ENCODE measurements at places on chromosomes 7 and 10.

DNA sequence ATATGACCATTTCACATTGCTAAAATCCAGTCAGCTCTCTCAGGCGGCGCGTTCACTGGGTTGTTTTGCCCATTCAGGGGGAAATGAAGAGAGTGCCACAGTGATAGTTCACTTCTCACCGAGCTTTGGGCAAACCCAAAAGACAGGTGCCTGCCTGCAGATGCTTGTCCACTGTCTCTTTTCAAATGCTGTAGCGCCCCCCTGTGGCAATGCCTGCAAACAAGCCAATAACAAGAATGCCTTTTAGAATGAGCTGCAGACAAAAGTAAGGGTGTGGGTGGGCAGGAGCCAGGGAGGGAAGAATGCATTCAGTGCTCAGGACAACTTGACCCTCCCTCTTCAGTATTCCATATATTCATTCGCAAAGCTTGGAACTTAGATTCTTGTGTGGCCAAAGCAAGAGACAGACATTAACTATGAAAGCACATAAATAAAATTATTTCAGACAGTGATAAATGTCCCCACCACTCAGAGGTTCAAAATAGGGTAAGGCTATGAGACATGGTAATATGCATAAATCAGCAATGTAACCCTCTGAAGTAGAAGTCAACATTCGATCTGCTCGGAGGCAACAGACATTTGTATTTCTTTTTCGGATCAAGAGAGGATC lies 86.9 kb downstream of the JAZF1 start:
- peak; percentile 62 for DNase-seq

DNA sequence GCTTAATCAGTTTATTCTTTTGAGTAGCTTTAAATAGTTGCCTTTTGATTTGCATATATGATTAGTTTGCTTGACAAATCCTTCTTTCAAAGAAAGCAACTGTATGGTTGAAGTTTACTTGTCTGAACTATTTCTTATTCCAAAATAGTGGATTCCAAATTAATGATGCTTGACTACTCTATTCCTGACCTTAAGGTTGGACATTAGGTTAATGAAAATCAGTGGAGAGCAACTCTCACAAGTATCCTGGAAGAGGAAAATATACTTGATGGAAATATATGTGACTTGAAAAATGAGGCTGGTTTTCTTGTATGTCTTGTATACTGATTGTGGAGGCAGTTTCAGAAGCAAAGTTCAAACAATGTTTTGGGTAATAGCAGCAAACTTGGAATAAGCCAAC lies 369.2 kb upstream of the PODXL start:
- DNase-seq: no peak

DNA sequence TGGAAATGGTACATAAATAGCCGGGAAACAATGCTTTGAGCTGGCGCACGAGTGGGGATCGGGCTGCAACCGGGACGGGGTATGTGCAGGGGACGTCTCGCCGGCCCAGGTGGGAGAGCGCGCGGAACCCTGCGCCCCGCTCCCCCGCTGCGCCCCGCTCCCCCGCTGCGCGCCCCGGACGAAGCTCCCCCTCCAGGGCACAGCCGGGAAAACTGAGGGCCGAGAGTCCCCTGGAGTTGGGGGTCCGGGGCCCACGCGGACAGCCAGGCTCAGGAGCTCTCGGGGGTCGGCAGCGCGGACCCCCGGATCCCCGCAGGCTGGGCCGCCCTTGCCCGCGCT lies 514 bp downstream of the RADIL start:
- DNase-seq: no peak

GRCh38 chr10:99279626-99280111 lies 44.0 kb upstream of the HPSE2 start:
- DNase-seq: no peak

DNA sequence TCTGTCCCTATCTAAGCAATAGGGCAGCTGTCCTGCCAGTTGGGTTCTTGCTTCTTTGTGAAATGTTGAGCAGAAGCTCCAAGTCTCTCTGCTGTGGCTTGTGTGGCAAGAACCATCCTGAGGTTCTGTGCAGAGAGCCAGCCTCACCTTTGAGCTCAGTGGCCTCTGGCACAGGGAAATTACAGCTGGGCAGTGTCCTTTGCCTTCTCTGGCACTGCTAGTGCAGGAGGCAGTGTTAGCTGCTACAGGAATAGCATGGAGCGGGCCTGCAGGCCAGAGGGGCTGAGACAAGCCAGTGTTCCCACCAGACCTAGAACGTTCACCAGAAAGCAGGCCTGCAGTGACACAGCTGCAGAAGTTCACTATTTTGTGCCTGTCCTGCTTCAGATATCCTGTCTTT lies 1.8 kb downstream of the PRXL2A start:
- DNase-seq: no peak

GRCh38 chr7:87886875-87887274 lies 10.6 kb downstream of the DBF4 start:
- DNase-seq: no peak

DNA sequence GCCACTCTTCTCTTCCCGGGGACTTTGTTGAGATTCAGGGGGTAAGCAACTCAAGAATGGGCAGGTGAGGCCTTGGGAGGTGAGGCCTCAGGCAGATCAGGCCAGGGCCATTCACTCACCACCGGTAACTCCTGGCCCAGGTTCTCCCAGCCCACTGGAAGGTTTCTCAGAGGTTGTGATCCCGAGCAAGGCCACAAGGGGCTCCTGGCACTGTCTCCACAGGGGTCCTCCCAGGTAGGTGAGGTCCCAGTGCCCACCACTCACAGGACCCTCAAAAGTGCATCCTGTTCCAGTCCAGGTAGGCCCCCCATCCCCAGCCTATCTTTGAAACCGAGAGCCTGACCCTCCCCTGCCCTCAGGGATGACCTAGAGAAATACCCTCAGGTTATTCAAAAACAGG lies 236.1 kb downstream of the BUB3 start:
- DNase-seq: no peak

- no peak for DNase-seq
These were observed 272.4 kb downstream of the USP6NL start for GRCh38 chr10:11339013-11339412.

GRCh38 chr7:43612128-43612527 lies 29.2 kb downstream of the STK17A start:
- DNase-seq: no peak

DNA sequence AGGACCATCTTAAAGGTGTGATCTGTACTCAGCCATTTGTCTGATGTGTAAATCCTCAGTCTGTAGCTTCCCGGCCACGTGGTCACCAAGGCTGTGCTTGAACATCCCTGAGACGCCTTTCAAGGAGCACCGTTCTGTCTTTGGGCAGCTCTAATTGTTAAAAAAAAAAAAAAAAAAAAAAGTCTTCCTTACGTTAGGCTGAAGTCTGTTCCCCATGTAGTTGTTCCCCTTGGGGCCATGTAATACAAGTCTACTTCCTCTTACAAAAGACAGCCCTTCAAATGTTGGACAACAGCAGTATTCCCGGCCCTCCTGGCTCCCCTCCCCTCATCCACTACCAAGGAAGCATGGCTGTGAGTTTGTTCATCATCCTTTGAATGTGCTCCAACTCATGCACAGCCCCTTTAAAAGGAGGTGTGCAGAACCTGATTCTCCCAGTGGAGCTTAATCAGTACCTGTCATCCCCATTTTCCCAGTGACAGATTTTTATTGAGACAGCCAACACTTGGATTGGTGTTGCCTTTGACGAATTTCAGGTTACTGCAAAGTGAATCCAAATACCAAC lies 392.2 kb upstream of the GALNT17 start:
- DNase-seq: no peak

GRCh38 chr10:27578316-27578715 lies 74.2 kb downstream of the RAB18 start:
- no peak for DNase-seq

- no peak for DNase-seq
These were observed 43.4 kb upstream of the LYZL1 start for GRCh38 chr10:29245476-29245875.

- no peak for DNase-seq
These were observed 268.0 kb upstream of the CHRM2 start for GRCh38 chr7:136600475-136600874.

DNA sequence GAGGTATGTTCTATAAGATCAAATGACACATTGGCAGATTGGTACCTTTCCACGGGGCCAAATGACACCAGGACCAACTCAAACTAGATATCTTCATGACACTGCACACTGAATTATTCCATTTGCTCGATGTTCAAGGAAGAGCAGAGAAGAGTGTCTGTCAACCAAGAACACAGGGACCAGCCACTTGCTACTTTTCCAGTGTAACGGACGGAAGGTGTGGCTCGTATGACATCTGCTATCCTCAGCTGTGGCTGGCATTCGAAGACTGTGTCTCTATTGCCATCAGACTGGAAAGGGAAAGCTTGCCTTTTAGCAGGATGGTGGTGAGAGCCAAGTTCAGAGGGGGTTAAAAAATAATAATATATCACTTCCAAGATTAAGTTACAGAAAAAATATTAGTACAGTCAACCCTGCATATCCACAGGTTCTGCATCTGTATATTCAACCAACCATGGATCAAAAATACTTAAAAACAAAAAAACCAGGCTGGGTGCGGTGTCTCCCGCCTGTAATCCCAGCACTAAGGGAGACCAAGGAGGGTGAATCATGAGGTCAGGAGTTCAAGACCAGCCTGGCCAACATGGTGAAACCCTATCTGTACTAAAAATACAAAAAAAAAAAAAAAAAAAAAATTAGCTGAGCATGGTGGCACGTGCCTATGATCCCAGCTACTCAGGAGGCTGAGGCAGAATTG lies 237.1 kb downstream of the PRPF18 start:
- no peak for DNase-seq

GRCh38 chr10:124221356-124222317 lies 128.2 kb upstream of the CHST15 start:
- no peak for DNase-seq

DNA sequence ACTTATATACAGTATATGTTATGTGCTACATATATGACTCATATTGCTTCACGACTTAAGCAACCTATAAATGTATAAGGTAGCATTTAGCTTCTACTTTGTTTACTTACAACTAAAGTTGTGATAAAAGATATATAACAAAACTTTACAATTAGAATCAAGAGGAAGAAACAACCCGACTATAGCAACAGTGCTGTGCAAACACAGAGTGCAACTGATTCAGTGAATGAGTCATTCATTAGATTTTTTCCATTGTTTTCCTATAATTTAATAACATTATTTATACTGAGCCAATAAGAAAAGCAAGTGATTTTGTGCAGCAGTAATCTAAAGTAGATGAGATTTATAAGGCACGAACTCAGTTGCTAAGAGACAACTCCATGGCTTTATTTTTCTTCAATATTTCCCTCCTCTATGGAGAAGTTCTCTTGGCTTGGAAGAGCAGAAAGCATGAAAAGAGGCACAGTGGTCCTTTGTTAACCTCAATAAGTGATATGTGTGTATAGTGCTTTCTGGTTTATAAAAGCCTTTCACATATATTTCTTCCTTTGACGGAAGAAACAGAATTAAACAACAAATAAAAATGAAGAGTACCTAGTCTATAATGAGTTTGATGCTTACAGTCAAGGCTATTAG lies 19.8 kb downstream of the CEP41 start:
- DNase-seq: no peak

DNA sequence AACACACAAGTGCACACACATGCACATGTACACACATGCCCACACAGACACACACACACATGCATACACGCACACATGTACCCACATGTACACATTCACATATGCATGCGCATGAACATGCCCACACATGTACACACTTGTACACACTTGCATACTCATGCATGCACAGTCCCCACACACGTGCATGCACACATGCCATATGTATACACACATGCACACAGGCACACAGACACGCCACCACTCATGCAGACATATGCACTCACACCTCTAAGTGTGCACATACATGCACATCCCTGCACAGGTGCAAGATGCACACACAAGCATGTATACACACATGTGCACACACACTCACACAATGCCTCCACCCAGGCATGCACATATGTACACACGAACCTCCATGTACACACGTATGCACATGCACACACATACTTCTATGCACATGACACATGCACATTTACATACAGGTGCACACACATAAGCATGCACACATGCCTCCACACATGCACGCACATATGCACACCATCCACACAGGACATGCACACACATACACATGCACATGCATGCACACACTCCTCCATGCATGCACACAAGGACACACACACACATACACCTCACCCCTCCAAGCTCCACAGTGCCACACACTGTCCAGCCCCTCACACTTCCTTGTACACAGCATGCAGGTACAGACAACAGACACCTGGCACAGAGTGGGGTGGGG lies 45.8 kb downstream of the YKT6 start:
- no peak for DNase-seq

DNA sequence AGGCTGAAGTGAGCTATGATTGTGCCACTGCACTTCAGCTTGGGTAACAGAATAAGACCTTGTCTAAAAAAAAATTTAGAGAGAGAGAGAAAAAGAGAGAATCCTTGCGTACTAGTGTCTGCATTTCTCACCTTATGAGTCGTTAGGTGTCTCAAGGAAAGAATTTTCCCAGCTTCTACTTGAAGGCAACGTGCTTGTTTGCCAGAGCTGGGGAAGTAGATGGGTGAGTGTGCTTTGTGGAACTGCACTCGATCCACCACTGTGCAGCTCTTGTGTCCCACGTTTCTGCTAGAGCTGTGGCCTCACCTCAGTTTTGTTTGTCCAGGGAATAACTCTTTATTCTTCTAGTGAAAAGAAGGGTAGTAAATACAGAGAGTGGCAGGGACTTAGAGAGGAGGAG lies 38.9 kb downstream of the HDAC9 start:
- no peak for DNase-seq

GRCh38 chr7:140176122-140176701 lies 571 bp downstream of the KDM7A start:
- peak; percentile 28 for DNase-seq

DNA sequence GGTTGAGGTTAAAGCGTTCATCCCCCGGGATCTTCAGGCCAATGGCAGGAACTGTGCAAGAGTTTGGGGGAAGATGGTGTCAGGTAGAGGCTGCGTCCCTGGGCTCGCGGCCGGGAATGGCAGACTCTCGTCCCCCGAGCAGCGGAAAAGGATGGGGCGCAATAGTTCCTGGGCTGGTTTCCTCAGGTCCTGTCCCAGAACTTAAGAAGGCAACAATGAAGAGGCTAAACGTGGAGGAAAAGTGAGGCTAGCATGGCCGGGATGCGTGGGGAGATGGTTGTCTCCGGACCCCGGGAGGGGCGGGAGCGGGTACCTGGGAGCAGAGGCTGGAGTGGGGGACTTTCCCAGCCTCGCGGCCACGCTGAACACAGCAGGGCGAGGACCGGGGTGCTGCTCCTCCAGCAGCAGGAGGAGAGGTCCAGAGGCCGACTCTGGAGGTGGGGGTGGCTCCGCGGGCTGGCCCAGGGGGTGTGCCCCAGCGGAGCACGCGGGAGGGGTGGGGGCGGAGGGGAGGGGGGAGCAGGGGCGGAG lies 882 bp downstream of the IRF5 start:
- no peak for DNase-seq

DNA sequence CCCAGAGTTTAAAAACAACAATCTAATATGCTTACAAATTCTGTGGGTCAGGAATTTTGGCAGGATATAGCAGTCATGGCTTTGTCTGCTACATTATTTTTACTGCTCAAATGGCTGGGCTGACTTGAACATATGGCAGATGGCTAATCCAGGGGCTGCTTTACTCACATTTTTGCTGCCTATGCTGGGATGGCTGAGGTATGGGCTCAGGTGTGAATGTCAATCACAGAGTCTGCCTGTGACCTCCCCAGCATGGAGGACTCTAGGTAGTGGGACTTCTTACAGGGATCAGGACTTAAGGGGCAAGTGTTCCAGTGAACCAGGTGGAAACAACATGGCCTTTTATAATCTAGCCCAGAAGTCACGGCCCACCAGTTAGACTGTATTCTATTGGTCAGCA lies 4.4 kb upstream of the FKBP9 start:
- no peak for DNase-seq
